Aorta (tissue), 5 donors: ENCODE measurements at places on chromosomes 16 and 17. TPM values are rescaled to one million over a fixed set of nuclear protein-coding genes. Genes with fewer than 3 reads are reported as not detected.

- peak overlapping the region; percentile 92 for H3K4me3 ChIP-seq
- peak; percentile 88 for DNase-seq
- no peaks in the 10 kb centered on the region for H3K27me3 ChIP-seq
- H3K36me3 ChIP-seq: no peaks in the 10 kb centered on the region
These were observed 1.7 kb downstream of the METRNL start for GRCh38 chr17:83080858-83081683.

DNA sequence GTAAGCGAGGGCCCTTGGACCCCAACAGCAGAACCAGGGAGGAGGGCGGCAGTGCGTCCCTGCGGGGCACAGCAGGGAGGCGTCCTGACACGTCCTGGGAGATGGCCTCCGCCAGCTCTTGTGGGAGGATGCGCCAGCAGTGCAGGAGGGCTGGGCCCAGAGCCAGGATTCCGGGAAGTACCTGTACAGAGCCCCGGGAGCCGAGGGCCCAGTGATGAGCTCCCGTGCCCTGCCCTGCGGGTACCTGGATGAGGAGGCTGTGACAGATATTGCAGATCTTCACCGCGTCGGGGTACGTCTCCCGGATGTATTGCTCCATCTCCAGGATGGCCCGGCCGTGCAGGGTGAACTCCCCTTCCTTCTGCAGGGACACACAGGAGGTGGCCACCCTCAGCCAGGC lies 23.1 kb downstream of the KDM8 start:
- DNase-seq: peak; percentile 73
- H3K36me3 ChIP-seq: no peaks in the 10 kb centered on the region
- no peak overlapping the region for H3K4me3 ChIP-seq
- H3K27ac ChIP-seq: no peak overlapping the region
- no peaks in the 10 kb centered on the region for H3K27me3 ChIP-seq
- H3K4me1 ChIP-seq: no peaks in the 10 kb centered on the region

DNA sequence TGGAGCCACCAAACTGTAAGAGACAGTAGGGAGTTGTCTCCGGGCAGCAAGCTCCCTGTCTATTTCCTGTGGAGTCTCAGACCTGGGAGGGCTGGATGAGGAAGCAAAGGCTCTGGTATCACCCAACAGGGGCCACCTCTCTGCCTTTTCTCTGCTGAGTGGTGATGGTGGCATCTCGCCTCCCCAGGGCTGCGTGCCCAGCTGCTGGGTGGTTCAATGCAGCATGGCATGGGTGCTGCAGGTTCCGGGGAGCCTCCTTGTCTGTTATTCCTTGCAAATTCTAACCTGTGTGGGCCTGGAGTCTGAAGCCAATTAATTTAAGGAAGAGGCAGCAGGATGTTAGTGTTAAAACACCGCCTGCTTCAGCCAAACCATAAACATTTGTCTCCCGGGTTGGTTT lies 78.2 kb downstream of the CCDC182 start:
- no peak overlapping the region for H3K4me3 ChIP-seq
- H3K27ac ChIP-seq: no peak overlapping the region
- H3K27me3 ChIP-seq: no peaks in the 10 kb centered on the region
- H3K4me1 ChIP-seq: no peaks in the 10 kb centered on the region
- no peaks in the 10 kb centered on the region for H3K36me3 ChIP-seq

GRCh38 chr16:11691235-11691634 lies 23.0 kb downstream of the SNN start:
- H3K27me3 ChIP-seq: no peaks in the 10 kb centered on the region
- no peak for DNase-seq
- peaks cover 9% of the 10 kb centered on the region for H3K36me3 ChIP-seq
- no peaks in the 10 kb centered on the region for H3K4me1 ChIP-seq

The KCNH6 gene
- total RNA-seq: not detected

The UBALD1 gene
- total RNA-seq: 20.4 TPM
